ENCODE measurements at places on chromosomes 13 and 19.

DNA sequence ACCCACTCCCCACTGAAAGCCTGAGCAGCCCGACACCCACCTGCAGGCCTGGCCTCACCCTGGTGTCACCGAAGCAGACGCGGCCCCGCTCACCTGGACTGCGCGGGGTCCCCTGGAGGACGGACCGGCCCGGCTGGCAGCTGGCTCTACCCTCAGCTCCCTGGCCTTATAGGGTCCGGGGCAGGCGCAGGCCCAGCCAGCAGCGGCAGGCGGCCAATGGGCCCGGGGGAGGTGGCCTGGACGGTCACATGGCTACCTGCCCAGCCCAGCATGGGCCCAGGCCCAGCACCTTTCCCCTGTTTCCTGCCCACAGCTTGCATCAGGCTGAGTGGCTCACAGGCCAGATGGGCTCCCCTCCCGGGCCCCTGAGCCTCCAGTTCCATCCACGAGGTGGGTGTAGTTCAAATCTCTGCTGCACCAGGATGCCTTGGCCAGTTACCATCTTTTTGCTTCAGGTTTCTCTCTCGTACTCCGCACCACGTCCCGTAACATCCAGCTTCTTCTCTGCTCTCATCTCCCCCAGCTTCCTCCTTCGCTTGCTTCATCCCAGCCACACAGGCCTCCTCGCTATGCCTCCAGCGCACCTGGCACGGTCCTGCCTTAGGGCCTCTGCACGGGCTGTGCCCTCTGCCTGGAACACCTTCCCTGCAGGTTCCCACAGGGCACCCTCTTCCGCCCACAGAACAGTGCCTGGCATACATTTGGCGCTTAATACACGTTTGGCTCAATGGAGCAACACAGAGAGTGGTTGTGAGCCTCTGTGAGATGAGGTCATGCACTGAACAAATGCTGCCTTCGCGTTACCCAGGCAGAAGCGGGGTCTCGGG is at the start of gene PLIN4:
Gene PLIN4, minus strand, starts transcription at position 142 of the 827 bp plus-strand sequence. CDS start 214 bp downstream, outside the sequence.
- no peak for DNase-seq

DNA sequence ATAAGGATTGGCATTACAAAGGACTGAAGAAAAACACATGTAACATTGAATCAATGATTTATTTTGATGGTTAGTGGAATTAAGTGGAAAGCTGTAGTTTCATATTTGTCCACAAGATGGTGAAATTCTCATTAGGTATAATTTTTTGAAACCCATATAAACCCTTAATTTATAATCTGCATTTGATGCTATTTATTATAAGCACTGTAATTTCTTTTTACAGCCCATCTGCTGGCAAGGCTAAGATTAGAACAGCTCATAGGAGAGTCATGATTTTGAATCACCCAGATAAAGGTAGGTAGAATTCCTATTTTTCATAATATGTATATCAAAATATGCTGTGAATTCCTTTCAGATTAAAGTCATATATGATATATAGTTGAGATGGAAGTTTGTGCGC is 62.2 kb downstream of the DNAJC15 start:
- DNase-seq, result no peak

DNA sequence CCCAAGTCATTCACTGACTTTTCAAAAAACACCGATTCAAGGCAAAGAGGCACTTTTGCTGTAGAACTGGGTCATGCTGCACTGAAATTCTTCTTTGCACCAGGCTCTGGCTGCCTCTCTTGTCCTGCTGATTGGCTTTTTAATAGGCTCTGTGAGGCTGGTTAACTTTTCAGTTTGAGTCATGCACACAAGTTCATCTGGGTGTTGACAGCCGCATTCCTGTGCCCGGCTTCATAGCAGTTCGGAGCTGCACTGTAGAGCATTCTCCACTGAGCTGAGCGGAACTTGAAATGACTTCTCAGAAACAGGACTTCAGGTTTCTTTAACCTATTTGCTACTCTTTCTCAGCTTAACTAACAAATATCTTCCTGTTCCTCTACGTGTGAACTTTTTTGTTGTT is 978.3 kb downstream of the UQCRFS1 start:
- DNase-seq, result peak; percentile 4

DNA sequence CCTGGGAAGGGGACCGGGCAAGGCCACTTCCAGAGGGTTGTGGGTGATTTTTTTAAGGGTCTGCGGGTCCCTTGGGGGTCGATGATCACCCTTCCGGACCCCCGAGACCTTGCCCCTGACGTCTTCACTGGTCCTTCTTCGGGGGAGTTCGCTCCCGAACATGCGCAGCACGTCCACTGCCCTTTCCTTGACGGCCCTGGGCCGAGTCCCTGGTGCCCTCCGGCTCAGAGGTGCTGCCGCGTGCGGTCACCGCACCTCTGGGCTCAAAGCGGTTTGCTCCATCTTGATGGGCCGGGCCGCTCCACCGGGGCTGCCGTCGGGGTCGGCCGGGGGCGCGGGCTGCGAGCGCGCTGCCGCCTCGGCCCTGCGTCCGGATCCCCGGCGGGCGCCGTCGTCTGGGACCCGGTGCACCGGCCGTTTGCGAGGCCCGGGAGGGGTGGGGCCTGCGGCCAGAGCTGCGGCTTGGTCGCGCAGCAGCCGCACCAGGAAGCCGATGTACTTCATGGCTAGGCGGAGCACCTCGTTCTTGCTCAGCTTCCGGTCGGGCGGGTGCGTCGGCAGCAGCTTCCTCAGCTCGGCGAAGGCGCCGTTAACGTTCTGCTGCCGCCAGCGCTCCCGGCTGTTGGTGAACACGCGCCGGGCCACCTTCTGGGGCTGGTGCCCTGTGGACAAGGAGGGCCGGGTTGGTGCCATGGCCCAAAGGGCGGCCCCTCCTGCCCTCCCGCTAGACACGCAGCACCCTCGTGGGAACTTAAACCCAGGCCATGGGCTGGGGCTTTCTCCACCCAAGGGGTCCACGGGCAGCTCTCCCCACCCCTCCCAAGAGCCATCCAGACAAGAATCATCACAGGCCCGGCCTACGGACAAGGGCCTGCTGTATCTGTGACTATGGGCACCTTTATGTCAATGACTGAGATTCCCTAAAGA is 3.3 kb downstream of the LYL1 start:
- DNase-seq, result no peak

DNA sequence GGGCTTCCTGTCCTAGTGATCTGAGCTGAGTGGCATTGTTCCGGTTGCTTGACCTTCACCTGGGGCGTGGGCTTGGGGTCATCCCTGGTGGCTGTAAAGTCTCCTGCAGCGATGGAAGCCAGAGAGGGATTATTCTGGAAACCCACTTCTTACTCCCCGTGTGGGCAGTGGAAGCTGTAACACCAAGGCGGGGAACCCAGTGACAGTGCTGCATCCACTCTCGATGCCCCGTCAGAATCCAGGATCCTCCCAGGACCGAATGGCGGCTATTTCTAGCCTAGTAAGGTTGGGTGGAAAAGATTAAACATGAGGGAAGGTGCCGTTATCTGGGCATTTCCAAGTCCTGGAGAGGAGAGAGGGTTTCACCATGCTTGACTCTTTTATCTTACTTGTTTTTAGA is 280.6 kb downstream of the ZNF536 start:
- DNase-seq, result no peak

- no peak for DNase-seq
Measured at GRCh38 chr13:109144693-109145437, 515.5 kb downstream of the MYO16 start.

GRCh38 chr13:33994198-33994597 is 176.2 kb downstream of the RFC3 start:
- no peak for DNase-seq

- DNase-seq, result no peak
Measured at GRCh38 chr19:32781280-32781679, 61.7 kb downstream of the TDRD12 start.

- no peak for DNase-seq
Measured at GRCh38 chr13:71874458-71874857, 7.5 kb upstream of the DACH1 start.
